ENCODE measurements at places on chromosomes 4 and X.

GRCh38 chrX:151099001-151099400 lies 77.4 kb upstream of the GPR50 start:
- no peak for DNase-seq

- DNase-seq = no peak
These were observed 20.2 kb downstream of the TLR10 start for GRCh38 chr4:38762560-38762959.

DNA sequence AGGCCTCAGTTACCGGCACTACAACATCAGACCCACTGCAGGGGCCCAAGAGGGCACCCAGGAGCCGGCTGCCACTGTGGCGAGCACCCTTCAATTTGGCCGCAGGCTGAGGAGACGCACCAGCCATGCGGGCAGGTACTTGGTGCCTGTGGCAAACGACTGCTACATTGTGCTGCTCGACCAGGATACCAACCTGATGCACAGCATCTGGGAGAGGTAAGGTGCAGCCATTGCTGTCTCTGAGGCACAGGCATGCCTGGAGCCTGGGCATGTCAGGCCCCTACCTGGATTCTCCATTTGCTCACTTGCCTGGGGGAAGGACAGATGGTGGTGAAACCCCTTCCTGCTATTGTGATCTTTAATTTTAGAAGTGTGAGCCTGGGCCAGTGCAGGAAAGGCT lies 30.1 kb downstream of the MAN2B2 start:
- DNase-seq = no peak

GRCh38 chr4:31575504-31575903 lies 855.3 kb downstream of the PCDH7 start:
- no peak for DNase-seq

- no peak for DNase-seq
These were observed 12.8 kb upstream of the GUCY1B1 start for GRCh38 chr4:155745984-155746383.

GRCh38 chr4:128512767-128513322 lies 225.2 kb upstream of the PGRMC2 start:
- no peak for DNase-seq

- no peak for DNase-seq
These were observed 51.0 kb downstream of the WFS1 start for GRCh38 chr4:6320663-6321062.
